AG04450 (cell line): ENCODE measurements at places on chromosomes 5 and 9.

- no peak for DNase-seq
Observed at GRCh38 chr5:147675168-147675567, 107.4 kb downstream of the JAKMIP2 start.

DNA sequence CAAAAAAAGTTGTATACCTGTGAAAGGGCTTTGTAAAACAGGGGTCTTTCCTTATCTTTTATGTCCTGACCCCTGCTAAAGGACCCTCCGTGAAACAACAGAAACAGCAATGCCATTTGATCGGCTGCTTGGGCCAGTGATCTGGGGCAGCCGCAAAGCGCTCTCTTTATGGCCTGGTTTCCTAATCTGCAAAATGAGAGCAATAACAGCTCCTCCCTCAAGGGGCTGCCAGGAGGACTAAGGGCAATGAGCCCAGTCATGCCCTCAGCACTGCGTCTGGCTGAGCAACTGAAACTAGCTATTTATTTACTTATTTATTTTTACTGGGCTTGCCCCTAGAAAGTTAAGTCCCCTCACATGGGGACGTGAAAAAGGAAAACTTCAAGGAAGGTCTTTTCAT, 18.3 kb downstream of the CMBL start:
- no peak for DNase-seq

DNA sequence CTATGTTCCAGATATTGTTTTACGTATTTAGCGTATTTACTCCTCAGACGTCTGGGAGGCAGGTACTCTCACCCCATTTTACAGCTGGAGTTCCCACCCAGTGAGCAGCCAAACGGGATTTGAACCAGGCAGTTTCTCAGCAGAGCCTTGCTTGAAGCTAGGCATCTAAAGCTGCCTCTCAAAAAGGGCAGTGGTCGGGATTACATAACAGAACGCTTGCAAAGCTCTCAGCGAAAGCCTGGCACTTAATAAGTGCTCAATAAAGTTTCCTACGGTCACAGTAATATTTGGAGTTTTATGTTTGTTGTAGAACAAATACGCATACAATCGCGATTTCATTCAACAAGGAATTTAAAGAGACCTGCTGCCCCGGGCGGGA, 286 bp upstream of the BSPRY start:
- no peak for DNase-seq

GRCh38 chr5:11384441-11385250, 519.6 kb downstream of the CTNND2 start:
- DNase-seq, result no peak

DNA sequence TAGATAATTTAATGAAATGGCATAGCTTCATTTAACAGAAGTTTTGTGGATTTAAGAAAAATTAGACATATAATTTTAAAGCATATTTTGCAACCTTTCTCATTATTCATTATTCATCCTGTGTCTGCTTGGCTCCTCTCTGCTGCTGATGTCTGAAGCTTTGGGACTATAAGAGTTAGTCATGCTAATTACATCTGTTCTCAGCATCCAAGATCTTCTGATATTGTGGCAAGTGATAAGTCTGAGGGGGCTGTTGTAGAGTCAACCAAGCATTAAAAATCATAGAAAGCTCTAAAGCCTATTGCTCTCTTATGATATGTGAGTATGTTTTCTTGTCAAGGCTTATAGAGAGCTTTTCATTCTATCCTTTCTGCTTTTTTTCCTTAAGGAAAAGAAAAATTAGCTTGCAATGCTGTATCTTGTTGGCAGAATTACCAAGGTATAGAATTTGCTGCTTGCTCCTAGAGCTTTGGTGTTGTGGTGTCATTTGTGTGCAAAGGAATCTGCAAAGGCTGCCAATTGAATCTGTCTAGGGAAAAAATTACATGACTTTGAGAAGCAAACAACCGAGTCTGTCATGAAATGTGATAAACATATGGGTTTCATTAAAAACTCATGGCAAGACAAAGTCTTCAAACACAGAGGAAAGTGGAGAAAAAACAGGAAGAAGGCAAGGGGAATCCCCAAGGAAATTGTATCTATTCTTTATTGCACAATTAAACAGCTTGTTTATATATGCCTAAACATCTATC, 156.1 kb upstream of the DAB2 start:
- DNase-seq, result no peak

- no peak for DNase-seq
Observed at GRCh38 chr5:157345485-157345884, 79.6 kb downstream of the CYFIP2 start.

GRCh38 chr9:92561374-92562330, 25.9 kb upstream of the ECM2 start:
- DNase-seq, result peak; percentile 32

DNA sequence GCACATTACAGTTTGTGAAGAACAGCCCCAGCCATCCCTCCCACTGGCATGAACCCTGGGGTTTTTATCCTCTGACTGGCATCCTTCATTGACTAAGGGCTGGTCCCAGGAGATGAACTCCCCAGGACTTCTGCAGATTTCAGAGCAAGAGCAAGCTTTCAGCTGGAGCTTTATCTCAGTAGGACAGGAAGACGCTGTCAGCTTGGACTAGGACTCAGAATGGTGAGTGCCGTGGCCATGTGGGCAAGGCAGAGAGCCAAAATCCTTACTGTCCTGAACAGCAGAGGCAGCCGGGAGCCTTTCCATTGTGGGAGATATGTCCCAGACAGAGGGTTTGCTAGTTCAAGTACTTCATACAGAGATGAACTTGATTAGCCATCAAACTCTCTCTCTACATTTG, 3.2 kb upstream of the ACOT12 start:
- no peak for DNase-seq

DNA sequence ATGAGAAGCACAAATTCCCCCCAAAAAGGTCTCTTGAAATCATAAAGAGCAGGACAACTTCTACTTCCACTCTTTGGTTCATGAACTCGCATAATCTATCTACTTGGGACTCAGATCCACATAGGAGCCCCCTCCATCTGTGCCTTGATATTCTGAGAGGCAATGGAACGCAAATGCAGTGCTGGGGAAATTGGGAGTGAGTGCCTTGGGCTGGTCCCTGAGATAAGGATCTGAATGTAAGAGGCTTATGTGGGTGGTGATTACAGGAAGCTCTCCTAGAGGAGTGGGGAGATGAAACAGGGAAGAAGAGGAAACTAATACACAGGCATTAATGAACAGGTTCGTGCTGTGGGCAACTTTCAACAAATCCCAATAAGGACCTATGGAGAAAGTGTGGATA, 285.6 kb downstream of the RASEF start:
- no peak for DNase-seq

DNA sequence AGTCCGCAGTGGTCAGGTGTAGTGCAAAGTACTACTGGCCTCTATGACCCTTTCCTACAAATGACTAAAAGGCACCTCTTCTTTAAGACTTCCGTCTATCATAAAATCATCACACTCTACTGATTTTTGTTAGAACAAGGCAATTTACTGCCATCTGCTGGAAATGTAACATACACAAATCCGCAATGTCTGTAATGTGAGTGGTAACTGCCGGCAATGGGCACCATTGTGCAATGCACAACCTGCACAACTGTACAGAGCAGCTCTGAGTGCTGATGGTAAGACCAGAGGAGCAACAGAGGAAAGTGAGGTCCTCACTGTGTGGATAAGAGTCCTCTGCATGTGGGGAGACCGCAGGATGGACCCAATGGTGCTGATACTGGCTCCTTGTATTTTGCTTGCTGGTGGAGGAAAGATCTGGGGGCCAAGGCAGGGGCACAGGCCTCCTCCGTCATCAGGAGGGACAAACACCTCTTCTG, 103.7 kb downstream of the ATPSCKMT start:
- peak; percentile 10 for DNase-seq

DNA sequence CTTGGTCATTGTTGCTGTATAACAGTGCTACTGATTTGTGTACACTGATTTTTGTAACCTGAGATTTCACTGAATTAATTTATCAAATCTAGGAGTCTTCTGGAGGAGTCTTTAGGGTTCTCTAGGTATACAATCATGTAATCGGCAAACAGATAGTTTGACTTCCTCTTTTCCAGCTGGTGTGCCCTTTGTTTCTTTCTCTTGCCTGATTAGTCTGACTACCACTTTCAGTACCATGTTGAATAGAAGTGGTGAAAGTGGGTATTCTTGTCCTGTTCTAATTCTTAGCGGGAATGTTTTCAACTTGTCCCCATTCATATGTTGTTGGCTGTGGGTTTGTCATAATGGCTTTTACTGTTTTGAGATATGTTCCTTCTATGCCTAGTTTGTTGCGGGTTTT, 24.7 kb upstream of the RANBP6 start:
- no peak for DNase-seq

DNA sequence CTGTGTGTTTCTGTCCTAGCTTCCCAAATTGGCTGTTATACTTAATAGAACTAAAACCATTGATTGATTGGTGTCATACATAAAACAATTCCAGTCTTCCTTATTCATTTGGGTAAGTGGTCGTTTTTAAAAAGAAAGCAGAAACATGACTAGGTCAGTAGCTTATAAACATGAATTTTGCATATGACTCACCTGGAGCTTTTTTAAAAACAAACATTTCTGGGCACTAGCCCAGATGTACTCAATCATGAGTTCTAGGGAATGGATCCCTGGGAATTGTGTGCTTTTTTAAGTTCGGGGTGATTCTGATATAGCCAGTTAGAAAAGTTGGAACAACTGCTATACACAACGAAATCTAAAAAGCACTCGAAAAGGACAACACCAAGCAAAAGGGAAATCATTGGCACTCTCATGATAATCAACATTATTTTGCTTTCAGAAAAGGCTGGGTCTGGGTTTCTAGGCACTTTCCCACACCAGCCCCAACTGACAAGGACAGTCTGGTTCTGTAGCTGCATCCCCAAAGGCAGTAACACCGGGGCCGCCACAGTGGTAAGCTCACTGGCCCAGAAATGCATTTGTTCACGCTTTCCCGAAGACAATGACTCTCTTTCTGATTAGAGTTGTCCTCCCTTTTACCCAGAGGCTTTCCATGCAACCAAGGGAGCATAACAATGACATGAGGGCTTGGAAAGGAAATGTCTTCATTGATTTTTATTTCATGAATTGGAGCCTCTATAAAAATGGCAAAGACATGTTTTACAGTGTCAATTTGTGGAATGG, 664.9 kb upstream of the WWC1 start:
- DNase-seq, result no peak

GRCh38 chr9:132235894-132236661, 74.2 kb downstream of the NTNG2 start:
- peak; percentile 30 for DNase-seq

DNA sequence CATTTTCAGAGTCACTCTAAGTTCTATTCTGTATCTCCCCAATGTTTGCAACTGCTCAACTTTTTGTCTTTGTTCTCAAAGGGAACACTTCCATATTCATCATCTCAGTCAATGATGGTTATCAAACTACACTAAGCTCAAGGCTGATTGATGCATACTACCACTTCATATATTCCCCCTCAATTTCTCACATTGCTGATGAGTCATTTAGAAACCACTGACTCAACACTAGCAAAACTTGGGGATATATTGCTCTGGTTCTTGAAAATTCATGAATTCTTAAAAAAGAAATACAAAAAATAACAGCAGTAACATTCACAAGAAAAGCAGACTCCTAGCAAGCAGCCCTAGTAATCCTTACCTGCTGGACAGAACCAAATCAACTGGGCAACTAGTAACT, 52.2 kb downstream of the ABHD17B start:
- no peak for DNase-seq

DNA sequence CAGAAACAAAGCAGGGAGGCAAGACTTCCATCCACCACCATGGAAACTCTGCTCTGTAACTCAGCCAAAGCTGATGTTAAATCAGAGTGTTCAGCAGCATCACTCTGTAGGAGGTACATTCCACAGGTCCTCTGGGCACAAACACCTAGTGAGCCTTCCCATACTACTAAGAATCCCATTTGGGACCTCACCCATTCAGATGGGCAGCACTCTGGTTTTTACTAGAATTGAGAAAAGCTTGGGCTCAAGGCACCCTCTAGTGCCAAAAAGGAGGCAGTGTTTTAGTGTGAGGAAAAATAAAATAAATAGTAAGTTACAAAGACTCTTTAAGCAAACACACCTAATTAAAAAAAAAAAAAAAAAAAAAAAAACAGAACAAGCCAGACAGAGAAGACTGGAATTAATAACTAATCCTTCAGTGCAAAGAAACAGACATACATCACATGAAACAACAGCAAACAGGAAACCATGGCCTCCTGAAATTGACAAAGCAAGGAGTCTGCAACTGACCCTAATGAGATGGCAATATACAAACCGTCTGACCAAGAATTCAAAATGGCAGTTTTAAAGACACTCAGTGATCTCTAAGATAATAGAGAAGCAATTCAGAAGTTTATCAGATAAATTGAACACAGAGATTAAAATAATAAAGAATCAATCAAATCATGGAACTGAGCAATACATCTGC, 159.5 kb downstream of the GNA14 start:
- DNase-seq, result no peak

GRCh38 chr9:117926031-117926658, 221.9 kb downstream of the TLR4 start:
- no peak for DNase-seq

DNA sequence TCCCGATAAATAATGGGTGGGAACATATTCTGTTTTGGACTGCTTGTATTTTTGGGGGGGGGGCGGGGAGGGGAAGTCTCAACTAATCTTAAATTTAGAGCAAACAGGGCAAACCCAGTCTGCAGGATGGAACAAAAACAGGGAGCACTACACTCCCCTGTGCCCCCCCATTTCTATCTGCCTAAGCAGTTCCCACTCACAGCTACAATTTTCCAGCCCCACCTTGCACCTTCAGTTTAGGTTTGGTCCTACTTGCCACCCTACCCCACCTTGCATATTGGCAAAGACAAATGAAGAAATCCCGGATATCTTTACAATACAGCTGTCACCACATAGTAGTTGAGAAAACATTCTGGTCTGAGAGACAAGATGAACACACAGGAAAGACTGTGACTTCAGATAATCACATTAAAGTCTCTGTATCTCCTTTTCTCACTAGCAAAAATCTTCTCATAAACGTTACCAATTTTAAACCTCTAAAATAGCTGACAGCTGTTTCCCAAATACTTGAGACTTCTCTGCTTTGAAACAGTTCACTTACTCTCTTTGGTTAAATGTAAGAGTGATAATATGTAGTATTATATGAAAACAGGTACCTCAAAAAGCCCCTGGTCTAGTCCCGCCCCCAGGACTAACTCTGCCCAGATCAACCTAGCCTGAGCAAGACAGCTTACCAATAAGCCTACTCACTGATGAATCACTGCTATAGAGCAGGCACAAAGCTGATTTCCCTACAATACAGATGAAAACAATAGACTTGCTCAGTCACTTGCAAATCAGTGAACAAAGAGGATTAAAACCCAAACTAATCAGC, 5.2 kb upstream of the RAPGEF6 start:
- no peak for DNase-seq

- DNase-seq, result no peak
Observed at GRCh38 chr5:1750469-1750868, 49.2 kb downstream of the MRPL36 start.
